ENCODE measurements at places on chromosomes 1 and 21.

DNA sequence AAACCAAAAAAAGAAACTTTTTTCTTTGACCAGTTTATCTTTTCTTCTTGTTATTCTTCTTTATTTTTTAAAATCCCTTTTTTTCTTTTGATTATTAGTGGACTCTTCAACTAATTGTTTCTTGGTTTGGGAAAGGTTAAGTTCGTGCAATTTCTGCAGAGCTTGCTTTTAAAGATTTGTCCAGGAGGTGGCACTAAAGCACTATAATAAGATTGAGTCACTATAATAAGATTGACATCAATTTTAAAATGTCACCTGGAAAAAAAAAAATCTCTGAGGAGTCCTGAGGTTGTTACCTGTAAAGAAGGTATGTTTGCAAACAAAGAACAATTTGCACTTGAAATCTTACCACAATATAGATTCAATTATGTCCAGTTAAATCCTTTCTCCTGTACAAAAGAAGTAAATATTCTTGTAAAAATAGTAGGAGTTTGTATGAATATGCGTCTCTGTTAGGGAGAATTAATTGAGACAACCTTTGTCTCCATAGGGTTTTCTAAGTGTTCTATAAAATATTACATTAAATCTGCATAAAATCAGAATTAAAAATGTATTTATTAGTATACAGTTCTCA lies 166.7 kb downstream of the ADGRL4 start:
- no peak for DNase-seq

GRCh38 chr1:6301526-6301925 lies 40.6 kb upstream of the GPR153 start:
- no peak for DNase-seq

DNA sequence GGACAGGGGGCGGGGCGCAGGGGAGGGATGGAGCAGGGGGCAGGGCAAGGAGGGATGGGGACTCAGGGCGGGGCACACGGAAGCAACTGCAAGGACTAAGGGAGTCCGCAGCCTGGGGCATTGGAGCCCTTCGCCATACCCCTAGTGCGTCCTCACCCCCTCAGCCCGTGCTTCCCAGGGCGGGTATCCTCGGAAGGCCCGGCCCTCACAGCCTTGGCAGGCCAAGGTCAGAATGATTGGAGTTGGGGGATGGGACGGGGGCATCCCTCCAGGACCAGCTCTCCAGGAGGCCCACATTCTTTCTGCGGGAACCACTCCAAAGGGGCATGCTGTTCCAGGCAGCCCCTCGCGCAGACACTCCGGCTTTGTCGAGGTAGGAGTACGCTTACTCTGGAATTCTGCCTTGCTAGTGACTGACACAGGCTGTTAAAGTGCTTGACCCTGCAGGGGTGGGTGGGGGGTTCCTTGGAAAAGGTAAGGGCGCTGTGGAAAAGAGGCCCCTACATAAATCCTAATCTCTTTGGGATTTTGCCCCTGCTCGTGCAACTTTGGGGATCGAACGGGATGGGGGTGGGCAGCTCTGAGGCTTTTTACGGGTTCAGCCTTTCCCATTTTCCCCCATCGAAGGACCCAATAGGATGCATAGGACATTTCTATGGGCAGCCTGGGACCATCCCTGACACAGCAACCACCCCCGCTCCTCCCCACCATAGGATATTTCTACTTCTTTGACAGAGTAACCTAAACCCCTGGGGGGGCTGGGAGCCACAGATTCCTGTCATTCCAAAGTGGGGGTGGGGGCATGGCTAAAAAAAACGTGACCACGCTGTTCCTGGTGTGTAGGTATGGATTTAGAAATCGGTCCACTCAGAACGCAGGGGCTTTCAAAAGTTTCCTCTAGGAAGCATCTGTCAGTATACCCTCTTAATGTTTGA lies 738 bp upstream of the TRIM11 start:
- no peak for DNase-seq

DNA sequence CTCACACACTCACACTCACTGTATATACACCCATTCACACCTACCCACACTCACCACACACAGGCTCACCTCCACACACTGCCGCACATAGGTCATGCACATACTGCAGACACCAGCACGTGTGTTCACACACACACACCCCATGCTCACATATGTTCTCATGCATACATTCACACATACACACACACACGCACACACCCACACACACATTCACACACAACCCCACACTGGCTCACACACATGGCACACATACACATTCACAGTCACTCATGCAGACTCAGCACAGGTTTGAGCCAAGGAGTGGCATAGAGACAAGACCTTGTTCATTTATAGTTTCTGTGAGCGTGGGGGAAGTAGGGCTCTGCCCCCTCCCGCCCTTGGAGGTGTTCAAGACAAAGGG lies 41.1 kb upstream of the SLC30A1 start:
- DNase-seq, result no peak

DNA sequence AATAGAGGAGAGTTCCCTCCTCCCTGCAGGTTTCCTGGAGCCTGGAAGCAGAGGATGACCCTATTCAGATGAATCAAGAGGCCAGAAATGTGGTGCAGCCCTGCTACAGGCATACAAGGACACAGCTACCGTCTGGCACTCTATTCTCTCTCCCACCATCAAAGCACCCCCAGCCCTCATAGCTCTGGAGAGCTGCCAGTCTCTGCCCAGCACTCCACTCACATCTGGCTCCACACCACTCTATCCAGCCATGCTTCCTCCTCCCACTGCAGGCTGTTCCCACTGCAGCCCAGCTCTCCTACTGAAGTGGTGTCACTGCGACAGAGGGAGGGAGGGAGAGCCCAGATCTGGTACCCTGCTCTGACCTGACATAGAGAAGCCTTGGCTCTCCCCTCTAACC lies 18.4 kb downstream of the SYT2 start:
- DNase-seq, result no peak

- DNase-seq, result no peak
Observed at GRCh38 chr1:233241759-233242158, 53.8 kb downstream of the PCNX2 start.

DNA sequence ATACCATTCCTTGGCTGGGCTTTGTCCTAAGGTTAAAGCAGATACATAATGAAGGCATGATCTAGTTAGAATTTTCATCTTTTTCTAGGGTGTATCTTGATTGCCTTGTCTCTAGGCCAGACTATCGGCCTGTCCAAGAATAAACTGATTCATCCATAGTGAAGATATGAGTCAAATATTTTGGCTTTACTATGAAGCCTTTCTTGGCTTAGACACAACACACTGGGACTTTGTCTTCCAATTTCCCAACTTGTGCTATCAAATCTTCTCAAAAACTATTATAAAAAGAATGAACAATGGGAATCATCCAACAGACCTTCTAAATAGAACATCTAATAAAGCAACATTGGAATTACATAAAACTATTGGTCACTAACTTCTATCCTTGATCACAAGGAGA lies 64.8 kb downstream of the WARS2 start:
- DNase-seq, result no peak

GRCh38 chr1:21508580-21509350 lies 458 bp upstream of the ALPL start:
- peak; percentile 51 for DNase-seq

DNA sequence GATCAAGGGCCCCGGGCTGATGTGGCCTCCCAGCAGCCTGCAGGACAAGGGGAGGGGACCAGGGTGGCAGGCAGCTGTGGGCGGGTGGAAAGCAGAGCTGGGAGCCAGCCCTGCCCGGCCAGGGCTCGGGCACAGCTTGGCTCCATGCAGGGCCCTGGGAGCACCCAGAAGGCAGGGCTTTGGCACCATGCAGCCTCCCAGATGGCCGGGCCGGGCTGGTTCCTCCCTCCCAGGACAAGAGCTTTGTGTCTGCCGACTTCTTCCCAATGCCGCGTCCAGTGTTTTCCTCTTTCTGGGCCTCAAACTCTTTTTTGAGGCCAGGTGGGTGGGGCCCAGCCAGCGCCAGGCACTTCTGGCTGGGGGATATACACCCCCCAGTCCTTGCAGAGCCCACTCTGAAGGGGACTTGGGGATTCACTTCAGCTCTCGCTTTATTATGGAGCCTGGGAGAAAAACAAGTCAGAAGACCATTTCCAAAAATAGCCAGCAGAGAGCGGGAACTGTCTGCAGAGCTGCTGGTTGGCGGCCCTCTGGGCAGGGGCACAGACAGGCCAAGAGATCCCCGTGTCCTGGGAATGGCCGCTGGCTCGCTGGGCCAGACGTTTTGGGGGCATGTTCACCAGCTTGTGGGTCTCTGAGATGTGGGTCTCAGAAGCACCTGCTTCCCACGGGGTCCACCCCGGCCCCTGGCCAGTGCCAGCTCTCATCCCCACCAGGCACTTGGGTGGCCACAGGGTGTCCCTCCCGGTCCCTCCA lies 103.8 kb upstream of the ARHGEF16 start:
- DNase-seq, result no peak

DNA sequence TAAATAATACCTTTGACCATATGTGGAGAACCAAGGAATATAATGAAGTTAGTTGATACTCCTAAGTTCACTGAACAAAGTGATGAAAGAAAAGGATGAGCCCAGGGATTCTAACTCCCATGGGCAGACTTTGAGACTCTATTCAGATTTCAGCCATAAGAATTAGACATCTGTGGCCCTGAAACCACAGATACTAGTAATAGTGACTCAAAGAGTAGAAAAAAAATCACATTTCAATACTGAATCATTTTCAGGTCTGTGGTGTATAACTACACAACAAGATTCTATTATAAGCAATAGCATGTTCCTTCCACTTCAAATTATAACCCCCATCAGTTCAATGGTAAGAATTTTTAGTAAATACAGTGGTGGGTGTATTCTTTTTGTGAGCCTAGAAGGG lies 16.4 kb upstream of the F13B start:
- no peak for DNase-seq

GRCh38 chr1:1421147-1421906 lies at the start of gene ANKRD65:
Gene ANKRD65, minus strand, starts transcription at chr1:1421276. Its CDS starts 271 bp downstream, at chr1:1421005.
- no peak for DNase-seq

DNA sequence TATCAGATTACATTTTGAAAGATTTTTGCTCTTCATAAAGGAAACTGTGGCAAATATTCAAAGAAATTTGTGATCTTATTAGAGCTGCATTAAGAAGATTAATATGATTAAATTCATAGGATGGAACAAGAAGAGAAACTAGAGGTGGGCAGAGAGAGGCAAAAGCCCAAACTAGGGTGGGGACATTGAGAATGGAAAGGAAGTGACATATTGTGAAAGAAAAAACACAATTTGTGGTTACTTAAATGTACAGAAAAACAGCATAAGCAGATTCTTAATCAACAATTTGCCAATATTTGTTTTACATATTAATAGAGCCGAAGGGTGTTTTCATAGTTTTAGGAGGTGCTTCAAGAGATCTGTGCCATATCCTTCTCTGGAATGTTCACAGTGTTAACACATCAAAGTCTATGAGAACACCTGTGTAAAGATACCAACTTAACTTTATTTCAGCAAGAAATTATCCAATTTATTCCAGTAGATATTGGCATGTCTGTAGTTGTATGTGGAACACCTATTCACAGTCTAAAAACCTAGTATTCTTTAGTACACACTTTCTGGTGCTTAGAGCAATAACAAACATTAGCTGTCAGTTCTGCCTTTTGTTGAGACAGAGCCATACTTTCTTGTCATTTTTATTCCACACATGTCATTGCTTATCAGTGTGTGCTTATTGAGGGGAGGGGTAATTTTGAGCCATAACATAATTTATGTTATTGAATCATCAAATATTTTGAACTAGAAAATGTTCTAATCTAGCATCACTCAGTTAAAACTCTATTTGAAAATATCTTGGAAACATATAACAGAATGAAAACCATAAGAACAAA lies 401.5 kb downstream of the PTPRC start:
- DNase-seq, result no peak

- DNase-seq, result no peak
Observed at GRCh38 chr1:208089761-208090370, 154.3 kb downstream of the PLXNA2 start.

- no peak for DNase-seq
Observed at GRCh38 chr1:14941864-14942263, 211.7 kb upstream of the TMEM51 start.

DNA sequence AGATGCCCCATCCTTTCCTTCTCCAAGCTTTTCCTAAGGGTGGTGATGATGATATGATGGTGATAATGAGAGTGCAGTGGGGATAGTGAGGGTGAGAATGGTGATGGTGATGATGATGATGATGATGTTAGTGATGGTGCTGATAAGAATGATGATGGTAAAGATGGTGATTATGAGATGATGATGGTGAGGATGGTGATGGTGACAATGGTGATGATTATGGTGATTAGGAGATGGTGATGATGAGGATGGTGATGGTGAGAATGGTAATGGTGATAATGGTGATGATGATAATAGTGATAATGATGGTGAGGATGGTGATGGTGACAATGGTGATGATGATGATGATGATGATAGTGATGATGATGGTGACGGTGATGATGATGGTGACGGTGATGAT lies 4.0 kb downstream of the BSND start:
- no peak for DNase-seq

DNA sequence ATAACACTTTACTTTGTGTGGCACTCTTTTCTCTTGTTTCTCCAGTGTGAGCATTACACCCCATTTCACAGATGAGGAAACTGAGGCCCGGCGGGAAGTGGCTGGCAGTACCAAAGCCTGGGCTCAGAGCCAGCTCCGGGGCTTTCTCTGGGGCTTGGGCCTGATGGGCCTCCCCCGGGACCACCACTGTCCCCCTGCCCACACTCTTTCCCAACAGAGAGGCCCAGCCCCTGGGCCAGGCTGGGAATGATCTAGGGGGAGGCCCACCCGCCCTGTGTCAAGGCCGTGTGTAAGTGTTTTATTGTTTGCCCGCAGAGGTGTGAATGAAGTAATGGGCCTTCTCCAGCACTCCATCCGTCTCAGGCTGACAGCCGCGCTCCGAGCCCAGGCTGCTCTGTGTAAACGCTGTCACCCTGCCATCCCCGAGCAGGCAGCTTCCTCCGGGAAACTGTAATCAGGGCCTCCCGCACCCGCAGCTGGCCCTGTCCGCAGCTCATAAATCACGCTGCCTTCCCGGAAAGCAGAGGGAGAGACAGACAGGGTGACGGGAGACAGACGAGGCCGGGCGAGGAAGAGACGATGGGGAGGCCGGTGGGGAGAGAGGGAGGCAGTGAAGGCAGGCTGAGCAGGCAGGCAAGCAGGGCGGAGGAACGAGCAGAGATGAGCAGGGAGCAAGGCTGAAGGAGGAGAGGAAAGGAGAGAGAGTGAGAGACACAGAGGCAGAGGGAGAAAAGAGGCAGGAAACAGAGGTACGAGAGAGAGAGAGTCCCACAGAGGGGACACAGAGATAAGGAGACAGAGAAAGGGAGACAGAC lies 109.7 kb upstream of the ZBTB40 start:
- DNase-seq, result peak; percentile 61

Data from renal cortex interstitium (tissue), 15 donors.